ENCODE measurements at places on chromosomes 7 and 10.

- no peak for DNase-seq
Measured at GRCh38 chr10:128186959-128187787, 61.0 kb upstream of the MKI67 start.

DNA sequence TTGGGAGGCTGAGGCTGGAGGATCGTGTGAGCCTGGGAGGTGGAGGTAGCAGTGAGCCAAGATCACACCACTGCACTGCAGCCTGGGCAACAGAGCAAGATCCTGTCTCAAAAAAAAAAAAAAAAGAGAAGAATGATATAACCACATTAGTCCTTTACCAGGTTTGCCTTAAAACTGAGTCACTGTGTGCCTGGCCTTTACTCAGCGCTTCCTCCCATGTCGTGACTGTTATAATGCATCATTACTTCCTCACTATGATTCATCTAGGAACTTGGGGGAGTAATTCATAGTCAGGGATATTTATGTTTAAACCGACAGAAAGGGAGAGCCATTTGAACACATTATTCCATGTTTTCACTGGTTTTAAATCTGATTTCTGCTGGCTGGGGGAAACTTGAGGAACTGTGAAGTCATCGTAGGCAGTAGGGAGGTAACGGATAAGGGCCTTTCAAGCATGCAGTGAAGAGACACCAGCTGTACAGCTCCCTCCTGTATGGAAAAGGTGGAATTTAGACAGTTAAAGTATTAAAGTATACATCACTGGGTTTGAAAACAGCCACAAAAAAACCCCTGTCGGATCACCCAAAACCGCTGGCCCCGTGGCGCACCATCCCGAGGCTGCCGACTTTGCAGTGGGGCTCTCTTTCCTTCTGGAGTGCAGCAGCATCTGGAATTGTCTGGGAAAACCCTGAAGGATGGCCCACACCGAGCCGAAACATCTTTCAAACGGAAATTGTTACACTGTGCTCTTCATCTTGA lies 119.8 kb downstream of the NKX6-2 start:
- no peak for DNase-seq

DNA sequence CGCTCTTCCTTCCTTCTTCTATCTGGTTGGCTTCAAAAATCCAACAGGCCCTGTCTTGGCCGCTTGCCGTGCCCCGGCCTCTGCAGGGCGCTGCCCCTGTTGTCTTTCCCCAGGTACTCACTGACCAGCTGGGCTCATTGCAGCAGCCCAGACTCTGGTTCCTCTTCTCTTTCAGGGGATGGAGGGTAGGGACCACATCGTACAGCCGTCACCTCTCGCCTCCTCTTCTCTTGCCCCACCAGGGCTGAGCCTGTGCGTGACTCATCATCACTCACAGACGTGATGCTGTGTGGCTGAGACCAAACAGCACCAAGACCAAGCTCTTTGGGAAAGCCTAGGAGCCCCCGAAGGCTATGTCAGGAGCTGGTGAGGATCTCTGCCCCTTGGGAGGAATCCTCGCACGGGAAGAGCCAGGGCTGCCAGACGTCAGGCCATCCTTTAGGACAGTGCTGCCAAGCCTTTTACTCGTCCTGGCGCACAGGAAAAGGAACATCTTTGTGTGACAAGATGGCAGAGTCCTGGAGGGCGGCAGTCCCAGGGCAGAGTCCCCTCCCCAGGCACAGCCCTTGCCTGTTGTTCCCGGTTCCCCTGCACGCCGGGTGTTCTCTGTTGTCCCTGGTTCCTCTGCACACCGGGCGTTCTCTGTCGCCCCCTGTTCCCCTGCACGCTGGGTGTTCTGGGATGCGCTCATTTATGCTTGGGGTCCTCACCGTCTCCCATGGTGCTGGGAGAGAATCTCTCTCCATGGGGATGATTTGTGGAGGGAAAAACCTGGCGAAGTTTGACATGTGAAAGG lies 188.5 kb upstream of the SHH start:
- no peak for DNase-seq

GRCh38 chr7:21767300-21767900 lies 178.3 kb downstream of the CDCA7L start:
- no peak for DNase-seq

DNA sequence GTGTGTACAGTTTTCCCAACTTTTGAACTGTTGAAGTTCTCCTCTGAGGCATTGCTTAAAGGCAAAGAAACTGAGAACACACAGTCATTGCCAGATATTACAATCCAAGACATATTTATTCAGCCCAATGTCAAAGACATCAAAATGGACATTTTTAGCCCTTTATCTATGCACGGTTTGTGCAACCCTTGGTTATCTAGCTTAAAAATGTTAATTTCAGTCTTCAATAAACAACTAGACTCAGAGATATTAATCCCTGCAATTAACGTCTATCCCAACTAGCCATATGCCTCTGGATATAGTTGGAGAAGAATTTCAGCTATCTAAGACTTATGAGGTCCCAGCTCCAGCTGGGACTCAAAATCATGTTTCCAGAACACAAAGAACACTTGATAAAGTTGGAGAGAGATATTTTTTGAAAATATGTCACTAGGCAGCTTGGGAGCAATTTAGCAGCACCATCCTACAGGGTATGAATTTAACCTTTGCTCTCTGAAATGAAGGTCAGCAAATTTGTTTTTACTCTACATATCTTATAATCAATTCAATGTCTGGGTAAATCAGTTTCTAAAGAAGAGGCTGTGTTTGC lies 357.0 kb downstream of the RNLS start:
- DNase-seq: no peak

DNA sequence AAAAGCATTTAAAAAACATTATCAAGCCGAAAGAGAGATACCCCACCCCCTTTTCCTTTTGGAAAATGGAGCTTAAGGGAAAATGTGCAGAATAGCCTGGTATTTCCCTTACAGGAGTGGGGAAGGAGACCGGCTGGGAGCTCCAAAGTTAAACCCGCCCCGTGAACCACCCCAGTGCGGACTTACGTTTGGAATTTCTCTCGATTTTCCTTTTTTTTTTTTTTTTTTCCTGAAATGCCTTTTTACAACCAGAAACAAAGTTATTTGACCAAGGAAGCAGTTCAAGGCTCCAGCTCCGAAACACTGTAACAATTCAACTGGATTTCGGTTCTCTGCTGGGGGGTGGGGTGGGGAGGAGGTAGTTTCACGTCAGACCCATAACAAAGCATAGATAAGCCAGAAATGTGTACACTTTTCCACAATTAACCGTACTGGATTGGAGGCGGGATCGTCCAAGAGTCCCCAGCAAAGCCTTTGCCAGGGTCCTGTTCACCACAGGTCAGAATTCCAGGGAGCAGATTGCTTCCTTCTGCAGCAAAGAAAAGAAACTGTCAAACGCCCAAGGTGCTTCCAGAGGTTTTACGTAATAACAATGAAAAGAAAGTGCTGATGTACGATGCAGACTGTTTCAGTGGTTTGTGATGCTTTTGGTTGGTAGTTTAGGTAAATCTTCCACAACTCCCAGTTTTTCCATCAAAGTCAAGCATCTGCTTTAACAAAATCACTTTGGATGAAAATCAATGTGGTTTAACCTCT lies 6.7 kb downstream of the SKIDA1 start:
- DNase-seq: no peak

DNA sequence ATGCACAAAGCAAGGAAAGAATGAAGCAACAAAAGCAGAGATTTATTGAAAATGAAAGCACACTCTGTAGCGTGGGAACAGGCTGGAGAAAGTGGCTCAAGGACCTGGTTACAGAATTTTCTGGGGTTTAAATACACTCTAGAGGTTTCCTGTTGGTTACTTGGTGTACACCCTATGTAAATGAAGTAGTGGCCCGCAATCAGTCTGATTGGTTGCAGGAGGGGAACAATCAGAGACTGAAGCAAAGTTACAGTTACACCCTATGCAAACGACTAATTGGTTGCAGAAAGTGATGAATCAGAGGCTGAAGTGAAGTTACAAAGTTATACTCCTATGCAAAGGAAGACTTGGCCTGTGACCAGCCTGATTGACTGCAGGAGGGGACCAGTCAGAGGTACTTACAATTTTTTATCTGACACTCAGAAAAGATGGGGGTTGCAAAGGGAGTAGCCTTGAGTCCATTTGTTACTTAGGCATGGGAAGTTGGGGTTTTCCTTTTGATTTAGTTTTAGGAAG lies 3.6 kb upstream of the MTPN start:
- no peak for DNase-seq

GRCh38 chr7:30665043-30665442 lies 17.2 kb downstream of the CRHR2 start:
- DNase-seq: no peak

DNA sequence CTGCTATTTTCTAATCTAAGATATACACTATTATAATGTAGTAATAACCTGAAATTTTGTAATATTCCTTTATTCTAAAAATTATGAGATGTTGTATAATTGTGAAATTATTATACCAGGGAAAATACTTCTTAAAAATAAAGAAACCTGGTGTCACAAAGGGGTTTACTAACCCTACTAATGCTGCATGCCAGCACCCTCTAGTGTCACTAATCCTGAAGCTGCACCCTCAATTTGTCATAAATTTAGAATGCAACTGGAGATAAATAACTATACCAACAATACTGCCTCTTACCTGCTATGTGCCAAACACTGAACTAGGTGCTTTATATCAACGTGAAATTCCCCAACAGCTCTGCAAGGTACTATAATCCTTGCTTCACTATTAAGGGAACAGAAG lies 30.8 kb downstream of the TM9SF3 start:
- DNase-seq: no peak

DNA sequence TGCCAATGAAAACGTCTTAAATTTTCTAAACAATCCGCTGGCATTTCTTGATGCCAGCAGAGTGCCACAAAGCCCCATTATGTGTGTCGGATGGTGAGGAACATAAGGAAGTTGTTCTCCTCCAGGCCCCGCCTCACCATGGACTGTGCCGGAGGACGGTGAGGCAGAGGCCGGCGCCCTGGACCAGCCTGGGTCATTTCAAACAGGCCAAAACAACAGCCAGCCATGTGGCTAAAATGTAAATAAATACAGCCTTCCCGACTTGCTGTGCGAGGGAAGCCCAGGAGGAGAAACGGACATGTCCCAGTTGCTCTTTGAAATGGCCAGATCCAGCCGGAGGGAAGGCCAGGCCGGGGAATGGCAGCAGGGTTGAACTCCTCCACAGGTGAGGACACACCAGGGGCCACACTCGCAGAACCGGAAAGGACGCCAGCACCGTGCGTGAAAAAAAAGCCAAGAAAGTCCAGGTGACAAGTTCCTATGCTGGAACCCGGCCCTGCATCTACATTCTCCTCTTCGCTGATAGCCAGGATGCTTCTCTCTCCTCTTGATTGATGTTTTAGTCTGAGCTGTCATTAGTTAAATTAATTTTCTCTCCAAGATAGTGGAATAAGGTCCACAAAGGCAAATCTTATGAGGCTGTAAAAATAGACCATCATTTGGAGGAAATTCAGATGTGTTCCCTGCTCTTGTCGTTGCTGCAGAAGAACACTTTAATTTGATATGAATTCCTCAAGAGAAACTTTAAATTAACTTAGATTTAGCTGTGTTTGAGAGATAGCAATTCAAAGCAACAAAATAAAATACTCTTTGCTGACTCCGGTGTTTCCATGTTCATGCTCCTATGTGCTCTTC lies 64.6 kb downstream of the EBF3 start:
- DNase-seq: no peak

- DNase-seq: no peak
Measured at GRCh38 chr7:80611353-80611752, 27.1 kb upstream of the CD36 start.

DNA sequence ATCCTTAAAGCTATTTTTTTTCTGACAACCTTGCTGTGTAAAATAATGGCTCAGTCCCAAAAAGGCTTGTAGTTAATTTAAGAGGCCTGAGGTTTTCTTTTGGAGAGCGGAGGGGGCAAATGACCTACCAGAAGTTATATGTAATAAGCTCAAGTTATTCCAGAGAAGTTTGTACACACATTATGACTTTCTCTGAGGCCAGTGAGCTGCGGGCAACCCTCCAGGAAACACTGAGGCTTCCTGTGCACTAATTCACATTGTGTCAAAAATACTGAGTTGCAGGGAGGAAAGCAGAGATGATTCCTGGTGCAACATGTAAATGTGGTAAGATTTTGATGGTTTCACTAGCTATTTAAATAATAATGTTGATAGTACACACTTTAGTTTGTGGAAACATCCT lies 188.6 kb downstream of the DIP2C start:
- no peak for DNase-seq

DNA sequence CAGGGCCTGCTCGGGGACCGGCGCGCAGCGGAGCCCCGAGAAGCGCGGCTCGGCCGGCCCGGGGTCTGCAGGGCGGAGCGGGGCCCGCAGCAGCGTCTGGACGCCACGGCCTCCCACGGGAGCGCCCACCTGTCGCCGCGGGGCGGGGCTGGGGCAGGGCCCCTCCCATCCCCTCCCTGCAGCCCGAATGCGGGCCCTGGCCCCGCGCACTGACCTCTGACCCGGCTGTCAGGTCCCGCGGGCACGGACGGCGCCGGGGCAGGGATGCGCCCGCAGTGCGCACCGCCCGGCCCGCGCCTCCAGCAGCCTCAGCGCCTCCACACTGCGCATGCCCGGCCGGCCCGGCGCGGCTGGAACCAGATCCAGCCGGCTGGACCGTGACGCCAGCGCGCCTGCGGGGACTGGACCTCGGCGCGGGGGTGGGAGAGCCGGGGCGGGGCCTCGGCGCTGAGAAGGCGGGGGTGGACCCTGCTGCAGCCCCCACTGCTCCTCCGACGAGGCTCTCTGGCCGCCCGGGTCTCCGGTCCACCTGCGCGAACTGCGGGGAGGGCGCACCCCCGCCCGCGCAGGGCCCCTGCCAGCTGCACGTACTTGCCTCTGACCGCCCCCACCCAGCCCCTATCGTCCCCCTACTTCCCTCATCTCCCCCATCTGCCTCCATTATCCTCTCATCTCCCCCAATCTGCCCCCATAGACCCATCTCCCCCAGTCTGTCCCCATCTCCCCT lies 16.1 kb upstream of the GPR146 start:
- no peak for DNase-seq

- DNase-seq: no peak
Measured at GRCh38 chr10:99426689-99427088, 3.7 kb downstream of the GOT1 start.

- DNase-seq: no peak
Measured at GRCh38 chr7:36651404-36651803, 72.9 kb downstream of the AOAH start.

GRCh38 chr10:11921800-11922392 lies 98.7 kb downstream of the PROSER2 start:
- DNase-seq: no peak

- DNase-seq: no peak
Measured at GRCh38 chr10:119520283-119520682, 22.2 kb downstream of the RGS10 start.

- DNase-seq: no peak
Measured at GRCh38 chr7:44259547-44260457, 59.0 kb downstream of the YKT6 start.

GRCh38 chr7:95592570-95592969 lies 3.7 kb downstream of the PDK4 start:
- DNase-seq: no peak

DNA sequence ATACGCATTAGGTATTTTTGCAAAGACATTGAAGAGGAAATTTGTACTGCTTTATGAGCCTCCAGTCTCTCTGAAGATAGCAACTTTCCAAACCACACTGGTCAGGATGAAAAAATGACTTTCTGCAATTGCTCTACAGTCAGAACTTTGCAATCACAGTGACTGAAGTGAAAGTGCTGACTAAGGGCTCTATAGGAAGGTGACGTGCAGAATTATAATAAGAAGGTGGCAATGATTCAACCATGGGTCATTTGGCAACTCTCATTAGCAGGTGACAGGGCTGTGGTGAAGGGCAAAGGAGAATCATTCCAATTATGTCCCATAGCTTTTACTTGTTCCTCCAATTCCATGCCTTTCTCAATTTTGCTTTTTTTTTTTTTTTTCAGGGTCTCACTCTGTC lies 311.0 kb downstream of the ANKRD30A start:
- DNase-seq: no peak

- no peak for DNase-seq
Measured at GRCh38 chr7:112505495-112505894, 24.7 kb downstream of the LSMEM1 start.
